ENCODE measurements at places on chromosomes 7 and 10.

DNA sequence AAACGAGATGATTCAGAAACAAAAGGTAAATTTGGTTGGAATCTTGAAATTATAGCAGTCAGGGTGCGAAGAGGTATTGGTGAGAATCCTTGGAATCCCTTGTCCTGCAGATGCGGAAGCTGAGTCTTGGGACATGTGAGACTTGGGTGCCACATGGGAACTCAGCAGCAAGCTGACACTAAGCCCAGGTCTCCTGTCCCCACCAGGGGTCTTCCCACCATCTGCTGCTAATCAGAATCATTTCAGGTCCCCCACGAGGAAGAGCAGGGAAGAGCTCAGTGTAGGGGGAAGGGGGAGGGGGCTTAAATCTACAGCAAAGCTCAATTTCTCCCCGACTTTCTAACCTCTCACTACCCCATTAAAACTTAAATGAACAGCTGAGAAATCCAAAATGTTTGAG, 126.1 kb upstream of the BMPER start:
- no peak for DNase-seq

GRCh38 chr10:47238331-47239095, 61.5 kb upstream of the GDF10 start:
- DNase-seq, result no peak

- DNase-seq, result no peak
Measured at GRCh38 chr7:36203071-36203790, 50.2 kb downstream of the EEPD1 start.

DNA sequence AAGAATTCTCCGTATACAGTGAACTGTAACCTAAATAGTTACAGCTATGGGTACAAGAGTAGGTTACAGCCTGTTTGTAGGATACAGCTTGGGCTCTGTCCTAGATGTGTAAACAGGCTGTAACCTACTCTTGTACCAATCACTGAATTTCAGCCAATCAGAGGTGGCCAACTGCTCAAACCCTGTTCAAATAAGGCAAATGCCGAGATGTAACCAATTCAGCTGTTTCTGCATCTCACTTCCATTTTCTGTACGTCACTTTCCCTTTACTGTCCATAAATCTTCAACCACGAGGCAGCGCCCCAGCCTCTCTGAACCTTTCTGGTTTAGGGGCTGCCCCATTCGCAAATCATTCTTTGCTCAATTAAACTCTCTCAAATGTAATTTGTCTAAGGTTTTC, 8.3 kb upstream of the MMP21 start:
- no peak for DNase-seq

- no peak for DNase-seq
Measured at GRCh38 chr7:120985130-120985758, 3.3 kb upstream of the CPED1 start.

GRCh38 chr7:71705217-71705616, 573.3 kb downstream of the GALNT17 start:
- DNase-seq, result no peak

GRCh38 chr10:76086761-76087639, 655.6 kb downstream of the LRMDA start:
- no peak for DNase-seq

- DNase-seq, result no peak
Measured at GRCh38 chr7:109836016-109836415, 1254.9 kb upstream of the LRRN3 start.

DNA sequence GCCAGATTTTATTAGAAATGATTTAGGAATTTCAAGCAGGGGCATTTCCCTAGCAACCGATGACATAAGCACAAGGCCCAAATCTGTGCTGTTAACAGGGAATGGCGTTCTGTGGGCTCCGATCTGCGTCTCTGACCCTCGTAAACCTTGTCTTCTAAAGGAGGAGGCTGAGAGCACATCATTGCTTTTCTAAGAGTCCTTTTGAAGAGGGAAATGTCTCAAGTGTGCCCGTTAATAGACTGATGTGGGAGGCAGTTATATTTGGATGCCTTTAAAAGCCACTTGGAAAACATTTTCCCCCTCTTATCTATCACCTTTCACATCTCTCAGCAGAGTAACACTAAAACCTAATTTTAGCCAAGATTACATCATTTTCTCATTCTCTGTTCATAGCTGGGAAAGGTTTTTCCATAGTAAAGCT, 424.1 kb upstream of the GALNT17 start:
- peak; percentile 98 for DNase-seq

DNA sequence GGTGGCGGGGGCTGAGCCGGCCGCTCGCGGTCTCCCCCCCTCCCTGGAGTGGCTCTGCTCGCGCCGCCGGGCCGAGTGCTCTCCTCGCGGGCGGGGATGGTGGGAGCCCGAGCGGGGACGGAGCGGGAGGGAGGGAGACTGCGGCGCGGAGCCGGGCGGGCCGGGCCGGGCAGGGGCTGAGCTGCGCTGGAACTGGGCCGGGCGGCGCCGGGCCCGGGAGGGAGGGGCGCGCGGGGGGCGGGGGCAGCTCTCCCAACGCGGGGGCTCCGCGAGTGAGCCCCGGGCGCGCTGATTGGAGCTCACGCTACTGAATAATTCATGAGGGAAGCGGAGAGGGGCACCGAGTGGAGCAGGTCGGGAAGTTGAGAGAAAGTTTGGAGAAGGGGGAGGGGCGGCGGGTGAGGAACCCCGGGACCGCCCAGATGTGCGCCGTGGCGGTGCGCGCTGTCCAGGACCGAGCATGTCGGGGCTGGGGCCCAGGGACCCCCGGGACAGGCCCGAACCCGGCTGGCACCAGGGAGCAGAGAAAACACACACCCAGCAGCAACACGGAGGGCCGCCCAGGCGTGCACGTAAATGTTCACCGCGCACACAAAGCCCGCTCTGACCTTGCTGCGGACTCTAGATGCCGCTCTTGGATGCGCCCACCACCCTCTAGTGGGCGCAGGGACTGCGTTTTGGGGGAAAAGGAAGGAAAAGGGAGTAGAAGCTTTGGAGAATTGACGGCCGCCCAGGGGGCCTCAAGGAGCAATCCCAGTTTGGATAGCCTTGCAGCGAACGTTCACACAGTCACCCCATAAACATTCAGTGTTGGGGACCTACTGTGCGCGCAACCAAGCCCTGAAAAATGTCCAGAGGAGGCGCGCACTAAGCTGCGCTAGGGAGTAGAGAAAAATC, at the start of gene EPHB4:
Gene EPHB4, minus strand, starts transcription at position 194 of the 897 bp plus-strand sequence. CDS start 493 bp downstream, outside the sequence.
- DNase-seq, result no peak

DNA sequence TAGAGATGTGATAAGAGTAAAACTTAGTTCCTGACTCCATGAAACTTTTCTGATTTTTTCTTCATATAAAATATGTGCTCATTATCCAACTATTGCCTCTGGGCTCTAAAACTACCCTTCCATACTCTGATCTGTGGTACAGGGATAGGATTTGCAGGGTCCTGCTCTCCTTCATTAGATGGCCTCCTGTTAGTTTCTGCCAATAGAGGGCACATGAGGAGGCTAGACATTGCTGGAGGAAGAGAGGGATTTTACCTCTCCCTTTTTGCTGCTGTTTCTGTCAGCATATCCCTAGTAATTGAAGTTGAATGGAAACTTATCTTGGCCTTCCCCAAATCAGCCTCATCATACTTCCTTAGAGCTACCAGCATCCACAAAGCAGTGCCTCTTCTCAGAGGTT, 269.4 kb downstream of the NXPH1 start:
- DNase-seq, result no peak

DNA sequence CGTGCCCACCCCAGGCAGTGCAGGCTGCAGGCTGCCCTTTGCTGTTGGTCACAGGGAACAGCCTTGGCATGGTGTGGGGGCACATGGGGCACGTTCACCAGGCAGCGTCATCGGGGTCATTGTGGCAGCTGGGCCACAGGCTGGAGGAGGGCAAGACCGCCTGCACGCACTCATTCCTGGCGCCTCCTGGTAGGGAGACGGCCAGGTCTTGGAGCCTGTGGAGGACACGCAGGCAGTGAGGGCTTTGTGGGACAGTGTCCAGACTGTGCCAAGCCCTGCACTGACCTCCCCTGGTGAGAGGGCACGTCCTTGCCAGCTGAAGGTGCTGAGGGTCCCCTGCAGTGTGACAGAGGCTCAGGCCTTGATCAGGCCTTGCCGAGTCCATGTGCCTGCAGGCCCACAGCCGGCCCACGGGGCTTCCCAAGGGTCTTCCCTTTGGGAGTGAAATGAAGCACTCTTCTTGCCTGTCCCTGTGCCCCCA, 76.4 kb downstream of the NKX6-2 start:
- DNase-seq, result no peak

- no peak for DNase-seq
Measured at GRCh38 chr7:54349229-54349628, 192.9 kb upstream of the VSTM2A start.
